ENCODE measurements at places on chromosomes 6 and 20. TPM values are rescaled to one million over a fixed set of nuclear protein-coding genes. Genes with fewer than 3 reads are reported as not detected.

Gene RIPOR2
- 1.1 TPM for total RNA-seq

Gene SSR1
- 147 TPM for total RNA-seq

Gene NINL
- 0.04 TPM for total RNA-seq

Gene EBF4
- not detected for total RNA-seq

Gene SPTLC3
- not detected for total RNA-seq

Gene BANF2
- not detected for total RNA-seq

DNA sequence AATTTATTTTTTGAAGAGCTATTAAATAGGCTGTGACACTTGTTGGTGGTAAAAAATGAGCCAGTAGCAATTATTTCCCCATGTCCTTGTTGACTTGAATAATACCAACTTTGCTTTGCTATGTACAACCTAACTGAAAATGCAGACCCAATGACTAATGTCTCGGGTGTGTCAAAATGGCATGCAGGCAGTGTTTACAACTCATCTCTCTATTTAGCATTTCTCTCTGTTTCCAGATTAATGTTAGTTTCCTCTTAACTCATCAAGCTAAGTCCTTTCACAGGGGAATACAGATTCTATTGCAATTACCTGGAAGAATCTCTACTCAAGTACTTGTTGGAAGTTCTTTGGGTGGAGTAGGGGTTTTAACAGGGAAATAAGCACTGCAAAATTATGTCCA is 504.4 kb downstream of the BCKDHB start:
- no peak for DNase-seq

GRCh38 chr6:26273673-26274588 is 91.1 kb upstream of the BTN3A2 start:
- DNase-seq: no peak

GRCh38 chr6:157493173-157493572 is 112.2 kb downstream of the ZDHHC14 start:
- no peak for DNase-seq

- peak; percentile 81 for DNase-seq
Measured at GRCh38 chr6:34791164-34791700, 651 bp upstream of the BLTP3A start.

DNA sequence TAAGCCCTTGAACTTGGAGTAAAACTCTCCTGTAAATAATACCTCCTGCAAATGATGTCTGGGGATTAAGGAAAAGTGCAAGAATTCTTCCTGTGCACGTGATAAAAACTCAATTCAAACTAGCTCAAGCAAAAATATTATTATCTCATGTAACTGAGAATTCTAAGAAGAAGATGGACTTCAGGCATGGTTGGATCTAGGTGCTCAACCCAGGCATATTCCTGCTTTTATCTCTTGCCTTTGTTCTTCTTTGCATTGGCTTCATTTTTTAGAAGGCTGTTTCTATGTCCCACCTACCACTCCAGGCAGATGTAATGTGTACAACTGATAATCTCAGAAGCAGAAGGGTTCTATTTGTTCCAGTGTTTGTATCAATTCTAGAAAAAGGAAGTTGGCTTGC is 95.8 kb downstream of the DACT2 start:
- DNase-seq: no peak

DNA sequence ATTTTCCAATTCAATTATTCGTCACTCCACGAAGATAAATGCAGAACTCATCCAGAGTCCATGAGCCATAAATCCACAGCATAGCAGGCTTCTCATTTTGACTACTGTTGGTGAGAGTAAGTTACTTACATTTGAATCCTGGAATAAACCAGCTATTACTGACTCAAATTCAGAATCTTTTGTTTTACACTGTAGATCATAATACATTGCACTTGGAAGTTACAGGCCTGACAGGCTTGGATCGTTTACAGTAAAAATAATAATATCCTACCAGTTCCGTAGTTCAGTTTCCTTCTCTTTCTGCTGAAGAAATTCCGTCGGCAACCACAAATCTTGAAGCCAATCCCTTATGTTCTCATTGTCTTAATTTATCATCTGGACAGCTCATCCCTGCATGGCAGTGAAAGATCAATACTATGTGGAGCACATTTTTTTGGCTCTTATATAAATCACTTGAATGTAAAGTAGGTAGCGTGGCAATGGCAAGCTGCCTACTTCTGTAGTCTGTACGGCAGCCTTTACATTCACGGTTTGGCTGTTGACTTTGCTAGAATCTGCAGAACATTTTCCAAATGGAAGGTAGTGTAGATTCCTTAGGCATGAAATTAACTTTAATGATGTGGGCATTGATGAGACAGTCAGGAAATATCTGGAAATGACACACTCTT is 142.9 kb downstream of the WDR27 start:
- no peak for DNase-seq

- DNase-seq: no peak
Measured at GRCh38 chr6:22457996-22458395, 111.4 kb upstream of the HDGFL1 start.

DNA sequence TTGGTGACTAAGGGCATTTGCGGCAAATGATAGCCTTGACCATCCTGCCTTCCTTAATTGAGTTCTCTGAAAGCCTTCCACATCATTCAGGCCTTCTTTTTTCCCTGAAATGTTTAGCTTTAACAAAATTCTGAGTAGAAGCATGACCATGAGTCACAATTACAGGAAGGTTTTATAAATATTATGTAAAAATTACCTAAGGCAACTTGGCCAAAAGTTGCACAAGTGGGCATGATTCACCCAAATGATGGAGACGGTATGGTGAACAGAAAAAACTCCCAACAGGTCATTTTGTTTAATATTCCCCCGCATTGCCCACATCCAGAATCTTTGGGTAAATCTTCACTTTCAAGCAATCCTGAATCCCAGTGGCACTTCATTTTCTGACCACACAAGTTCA is 37.0 kb downstream of the MC3R start:
- DNase-seq: no peak

- no peak for DNase-seq
Measured at GRCh38 chr20:62030834-62031434, 34.7 kb downstream of the TAF4 start.

DNA sequence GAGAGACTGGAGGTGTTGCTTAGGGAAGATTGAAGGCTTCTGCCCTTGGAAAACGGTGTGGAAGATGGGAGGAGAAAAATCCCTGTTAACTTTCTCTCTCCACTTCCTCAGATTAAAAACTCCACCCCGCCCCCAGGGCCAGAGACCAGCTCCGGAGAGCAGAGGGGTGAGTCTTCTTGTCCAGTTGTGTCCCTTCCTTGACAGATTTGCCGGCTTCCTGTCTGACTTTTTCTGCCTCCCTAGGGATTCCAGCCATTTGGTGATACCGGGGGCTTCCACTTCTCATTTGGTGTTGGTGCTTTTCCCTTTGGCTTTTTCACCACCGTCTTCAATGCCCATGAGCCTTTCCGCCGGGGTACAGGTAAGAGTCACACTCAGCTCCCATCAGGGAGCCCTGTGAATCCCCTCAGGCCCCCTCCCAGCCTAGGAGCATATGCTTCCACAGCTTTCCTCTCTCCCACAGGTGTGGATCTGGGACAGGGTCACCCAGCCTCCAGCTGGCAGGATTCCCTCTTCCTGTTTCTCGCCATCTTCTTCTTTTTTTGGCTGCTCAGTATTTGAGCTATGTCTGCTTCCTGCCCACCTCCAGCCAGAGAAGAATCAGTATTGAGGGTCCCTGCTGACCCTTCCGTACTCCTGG is 1.7 kb downstream of the RNF5 start:
- DNase-seq: no peak

DNA sequence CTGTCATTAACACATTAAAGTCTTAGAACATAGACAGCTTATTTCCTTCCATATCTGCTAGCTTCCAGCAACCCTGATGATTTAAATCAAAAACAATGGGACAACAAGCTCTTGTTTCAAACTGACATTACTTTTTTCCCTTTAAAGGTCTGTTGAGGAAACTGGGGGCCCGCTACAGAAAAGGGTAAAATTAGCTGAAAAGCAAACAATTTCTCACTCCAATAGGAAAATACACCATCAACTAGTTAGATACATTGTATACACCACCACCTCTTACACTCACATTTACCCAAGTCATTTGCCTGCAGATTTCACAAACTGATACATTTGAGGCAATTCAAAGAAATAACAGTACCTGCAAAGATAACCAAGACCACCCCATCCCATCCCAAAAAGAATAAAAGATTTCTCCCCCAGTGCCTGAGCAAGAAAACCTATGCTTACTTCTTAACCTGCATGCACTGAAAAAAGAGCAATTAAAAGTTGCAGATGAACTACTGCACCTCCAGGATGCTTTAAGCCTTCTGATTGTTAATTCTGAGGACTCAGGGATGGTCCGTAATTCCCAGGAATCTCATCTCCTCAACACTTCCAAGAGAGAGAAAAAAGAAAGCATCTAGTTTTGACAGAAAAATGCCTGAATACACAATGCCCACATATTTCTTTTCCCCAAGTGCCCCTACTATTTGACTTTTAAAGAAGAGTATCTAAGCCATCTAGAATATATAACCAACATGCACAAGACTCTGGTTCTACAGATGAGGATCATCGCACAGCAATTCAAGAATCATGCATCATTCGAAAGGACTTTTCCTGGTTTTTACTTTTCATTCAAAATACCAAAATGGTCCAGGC is 5.6 kb downstream of the ZMYND8 start:
- no peak for DNase-seq

DNA sequence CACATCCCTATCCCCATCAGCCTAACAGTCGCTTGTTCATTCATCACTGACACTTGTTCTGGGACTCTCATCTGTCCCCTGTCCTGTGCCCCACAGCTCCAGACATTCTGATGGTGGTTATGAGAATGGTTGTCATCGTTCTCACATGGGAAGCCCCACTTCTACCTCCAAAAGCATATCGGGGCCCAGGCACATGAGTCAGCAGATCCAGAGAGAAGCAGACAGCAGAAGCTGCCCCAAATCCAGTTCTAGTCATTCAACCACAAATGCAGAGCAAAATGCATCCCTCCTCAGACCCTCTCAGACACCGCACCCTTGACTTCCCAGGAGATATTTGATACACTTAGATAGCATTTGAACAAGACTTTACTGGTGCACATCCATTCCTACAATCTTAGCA is 106.0 kb downstream of the FOXF2 start:
- DNase-seq: no peak

- no peak for DNase-seq
Measured at GRCh38 chr6:156901309-156902019, 124.3 kb downstream of the ARID1B start.

GRCh38 chr6:139174961-139175360 is 40.1 kb downstream of the HECA start:
- DNase-seq: no peak

DNA sequence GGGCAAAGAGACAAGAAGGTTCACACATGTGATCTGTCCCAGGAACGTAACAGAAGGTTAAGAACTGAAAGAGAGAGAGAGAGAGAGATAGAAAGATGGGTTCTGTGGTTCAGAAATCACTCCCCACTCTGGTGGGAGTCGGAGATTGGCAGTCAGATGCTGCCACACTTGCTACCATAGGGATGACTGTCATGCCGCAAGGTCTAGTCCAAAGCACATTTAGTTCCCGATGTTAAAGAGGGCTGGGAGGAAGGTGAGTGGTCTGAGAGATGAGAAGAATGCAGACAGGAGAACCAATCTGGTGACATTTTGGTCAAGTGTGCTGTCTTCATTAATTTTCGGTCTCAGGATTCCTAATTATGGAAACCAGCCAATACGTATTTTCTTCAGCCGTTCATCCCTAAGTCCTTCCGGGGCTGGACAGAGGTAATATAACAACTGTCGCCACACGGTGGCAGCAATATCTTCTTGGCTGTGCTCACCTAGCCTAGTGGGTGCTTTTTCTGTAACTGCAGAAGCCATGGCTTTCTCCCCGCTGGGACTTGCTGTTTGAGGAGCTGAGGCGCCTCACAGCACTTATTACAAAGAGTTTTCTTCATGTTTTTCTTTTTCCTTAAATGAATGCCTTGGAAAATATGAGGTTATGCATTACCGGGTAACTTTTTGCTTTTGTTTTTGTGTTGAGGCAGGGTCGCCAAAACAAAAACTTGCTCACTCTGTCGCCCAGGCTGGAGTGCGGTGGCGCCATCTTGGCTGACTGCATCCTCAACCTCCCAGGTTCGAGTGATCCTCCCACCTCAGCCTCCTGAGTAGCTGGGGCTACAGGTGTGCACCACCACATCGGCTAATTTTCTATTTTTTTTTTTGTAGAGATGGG is 46.0 kb downstream of the SLC35D3 start:
- peak; percentile 84 for DNase-seq

Measured in K562 (cell line).